ENCODE measurements at places on chromosomes 11 and 22. TPM values are rescaled to one million over a fixed set of nuclear protein-coding genes. Genes with fewer than 3 reads are reported as not detected.

DNA sequence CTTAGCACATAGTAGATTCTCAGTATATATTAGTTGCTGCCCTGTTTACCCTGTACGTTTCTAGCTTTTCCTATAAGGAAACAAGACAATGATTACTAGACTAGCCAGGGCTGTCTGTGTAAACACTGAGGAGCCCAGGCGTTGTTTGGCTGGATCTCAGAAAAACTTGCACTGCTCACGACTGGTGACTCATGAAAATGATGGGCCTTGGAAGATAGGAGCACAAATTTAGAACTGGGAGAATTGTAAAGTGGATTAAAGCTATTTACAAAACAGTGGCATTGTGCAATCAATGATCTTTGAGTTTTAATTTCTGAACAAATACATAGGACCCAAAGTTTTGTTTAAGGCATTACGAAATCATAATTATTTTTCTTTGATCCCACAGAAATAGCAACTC, 276.9 kb downstream of the FAM76B start:
- no peaks in the 10 kb centered on the region for H3K36me3 ChIP-seq
- H3K4me3 ChIP-seq: no peak overlapping the region
- no peaks in the 10 kb centered on the region for H3K4me1 ChIP-seq

GRCh38 chr22:44743804-44744211, 8.6 kb upstream of the ARHGAP8 start:
- no peak overlapping the region for H3K27ac ChIP-seq
- H3K36me3 ChIP-seq: no peaks in the 10 kb centered on the region
- DNase-seq: no peak
- H3K27me3 ChIP-seq: no peaks in the 10 kb centered on the region
- H3K4me3 ChIP-seq: no peak overlapping the region

The UBE4A gene
- total RNA-seq: 52.2 TPM

DNA sequence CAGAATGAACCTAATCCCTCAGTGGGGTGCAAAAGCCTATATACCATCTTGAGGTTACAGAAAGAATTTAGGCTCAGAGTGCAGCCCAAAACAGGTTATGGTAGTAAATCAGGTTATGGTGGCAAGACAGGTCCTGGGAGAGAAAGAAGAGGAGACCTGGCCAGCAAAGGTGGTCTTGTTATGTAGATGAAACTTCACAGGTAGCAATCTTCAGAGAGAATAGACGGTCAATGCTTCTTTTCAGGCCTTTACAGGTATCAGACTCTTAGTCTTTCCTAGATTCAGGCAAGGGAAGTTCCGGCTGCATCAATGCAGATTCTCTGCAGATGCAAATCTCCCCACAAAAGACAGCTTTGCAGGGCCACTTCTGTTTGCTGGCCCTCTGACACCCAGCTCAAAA, 45.8 kb upstream of the SORL1 start:
- H3K36me3 ChIP-seq: no peaks in the 10 kb centered on the region
- H3K27me3 ChIP-seq: no peaks in the 10 kb centered on the region
- no peak overlapping the region for H3K4me3 ChIP-seq
- DNase-seq: no peak
